Stimulated activated CD4-positive, alpha-beta T cell treated with anti-CD3 and anti-CD28 coated beads, TNF-alpha, amount 100 ng/mL, for 4 hours (primary cell): ENCODE measurements at places on chromosomes 5 and 9.

GRCh38 chr5:93580927-93581445 is at the start of gene NR2F1-AS1:
Gene NR2F1-AS1 (minus strand): TSS chr5:93581219.
- DNase-seq, result peak; percentile 26

- DNase-seq, result no peak
Observed at GRCh38 chr9:126702151-126703001, 88.6 kb downstream of the LMX1B start.

DNA sequence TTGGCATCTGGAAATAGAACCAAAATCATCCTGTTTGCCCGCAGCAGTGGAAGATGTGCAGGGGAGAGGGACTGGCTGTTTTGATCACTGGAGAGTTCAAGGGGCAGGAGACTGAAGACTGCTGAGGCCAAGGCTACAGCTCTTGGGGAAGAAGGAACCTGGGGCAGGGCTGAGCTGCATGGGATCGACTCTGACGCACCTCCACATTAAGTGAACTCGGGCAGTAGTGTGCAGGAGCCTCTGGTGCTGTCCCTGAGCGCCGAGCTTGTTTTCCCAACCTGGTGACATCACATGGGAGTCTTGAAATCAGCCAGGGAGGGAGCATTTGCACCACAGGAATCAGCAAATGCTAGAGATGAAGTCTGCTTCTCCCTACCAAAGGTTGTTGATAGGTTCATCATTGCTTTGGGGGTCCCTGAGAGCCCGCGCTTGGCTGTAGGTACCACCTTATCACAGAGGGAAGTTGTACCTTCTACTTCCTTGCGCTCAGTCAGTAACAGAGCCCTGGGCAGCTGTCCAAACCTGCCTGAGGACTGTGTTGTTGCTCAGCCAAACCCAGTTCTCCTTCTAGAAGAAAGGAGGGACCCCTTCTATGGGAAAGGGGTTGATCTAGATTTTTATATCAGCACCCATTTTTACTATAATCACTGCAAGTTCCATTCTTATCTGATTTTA is 52.3 kb upstream of the CTSL start:
- DNase-seq, result no peak

DNA sequence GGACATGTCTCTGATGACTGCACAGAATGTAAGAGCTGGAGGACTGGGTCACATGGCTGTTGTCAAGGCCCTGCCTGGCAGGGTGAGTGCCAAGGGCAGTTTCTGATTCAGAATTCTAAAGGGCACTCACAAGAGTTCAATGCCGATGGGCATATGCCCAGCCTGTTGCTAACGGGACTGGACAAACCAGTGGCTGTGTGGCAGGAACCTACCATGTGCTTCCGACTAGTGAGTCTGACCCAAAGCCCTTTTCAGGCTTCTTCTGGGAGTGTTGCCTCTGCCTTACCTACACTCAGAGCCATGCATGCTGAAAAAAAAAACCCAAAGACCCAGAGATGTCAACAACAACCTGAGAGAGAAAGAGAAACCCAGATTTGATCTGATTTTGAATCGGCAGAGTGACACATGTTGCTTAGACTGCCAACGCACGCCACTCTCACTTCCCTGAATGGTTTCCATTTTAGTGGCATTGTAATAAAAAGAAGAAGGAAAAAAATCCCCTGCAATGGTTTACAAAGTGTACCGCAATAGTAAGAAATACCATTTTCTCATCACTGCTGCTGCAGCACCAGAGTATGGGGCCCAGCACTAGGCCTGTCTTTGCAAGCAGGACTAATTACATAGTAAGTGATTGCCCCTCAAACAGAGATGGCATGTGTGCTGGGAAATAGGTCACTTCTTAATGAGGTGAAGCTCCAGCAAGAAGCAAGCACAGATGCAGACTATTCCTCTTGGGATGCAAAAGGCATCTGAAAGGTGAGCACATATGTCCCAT is 194.3 kb downstream of the PALM2AKAP2 start:
- no peak for DNase-seq

- DNase-seq, result no peak
Observed at GRCh38 chr5:59503220-59503619, 390.3 kb downstream of the PDE4D start.

DNA sequence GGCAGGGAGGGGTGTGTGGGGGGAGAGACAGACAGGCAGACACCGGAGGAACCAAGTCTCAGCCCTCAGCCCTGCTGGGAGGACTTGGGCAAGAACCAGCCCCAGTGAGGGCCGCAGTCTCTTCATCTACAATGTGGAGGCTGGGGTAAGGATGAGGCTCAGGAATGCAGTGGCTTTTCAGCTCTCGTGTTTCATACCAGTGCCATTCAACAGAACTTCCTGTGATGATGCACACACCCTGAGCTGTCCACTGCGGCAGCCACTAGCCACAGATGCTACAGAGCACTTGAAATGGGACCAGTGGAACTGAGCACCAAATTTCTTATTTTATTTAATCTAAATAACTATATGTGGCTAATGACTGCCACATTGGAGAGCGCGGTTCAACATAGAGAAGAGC is 10.7 kb downstream of the CAMK2A start:
- no peak for DNase-seq
